AML-193 (cell line): ENCODE measurements at places on chromosomes 3 and 15.
A peak's percentile ranks its signal among the peaks of the same experiment; 100 is the strongest.

DNA sequence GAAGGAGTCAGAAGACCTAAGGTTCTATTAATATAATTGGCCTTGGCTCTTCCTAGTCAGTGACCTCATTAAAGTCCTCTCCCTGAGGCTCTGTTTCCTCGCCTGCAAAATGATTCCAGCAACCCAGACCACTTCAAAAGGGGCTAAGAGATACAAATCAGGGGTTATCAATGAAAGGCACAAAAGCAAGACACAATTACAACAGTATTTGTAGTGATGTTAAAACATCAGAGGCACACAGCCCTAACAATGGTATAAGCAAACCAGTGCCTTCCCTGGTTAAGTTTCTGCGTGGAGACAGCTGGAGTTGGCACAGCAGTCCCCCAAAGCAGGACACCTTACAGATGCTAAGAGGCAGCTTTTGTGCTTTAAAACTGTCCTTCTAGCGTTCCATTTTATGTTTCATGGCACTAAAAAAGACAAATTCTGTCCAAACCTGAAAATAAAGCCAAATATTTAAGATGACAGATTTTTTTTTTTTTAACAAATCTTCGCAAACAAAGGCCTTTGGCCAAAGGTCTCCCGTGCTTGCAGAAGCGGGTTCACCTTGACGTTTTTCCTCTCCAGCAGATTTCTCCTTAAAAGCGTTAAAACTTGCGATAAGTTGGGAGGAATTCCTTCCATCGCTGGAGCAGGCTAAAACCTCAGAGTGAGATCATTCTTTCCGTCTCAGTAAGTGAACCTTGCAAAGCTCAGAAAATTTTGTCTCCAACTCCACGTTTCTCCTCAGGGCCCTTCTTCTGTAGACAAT, 999 bp downstream of the ZNF280D start:
- no peak for DNase-seq

DNA sequence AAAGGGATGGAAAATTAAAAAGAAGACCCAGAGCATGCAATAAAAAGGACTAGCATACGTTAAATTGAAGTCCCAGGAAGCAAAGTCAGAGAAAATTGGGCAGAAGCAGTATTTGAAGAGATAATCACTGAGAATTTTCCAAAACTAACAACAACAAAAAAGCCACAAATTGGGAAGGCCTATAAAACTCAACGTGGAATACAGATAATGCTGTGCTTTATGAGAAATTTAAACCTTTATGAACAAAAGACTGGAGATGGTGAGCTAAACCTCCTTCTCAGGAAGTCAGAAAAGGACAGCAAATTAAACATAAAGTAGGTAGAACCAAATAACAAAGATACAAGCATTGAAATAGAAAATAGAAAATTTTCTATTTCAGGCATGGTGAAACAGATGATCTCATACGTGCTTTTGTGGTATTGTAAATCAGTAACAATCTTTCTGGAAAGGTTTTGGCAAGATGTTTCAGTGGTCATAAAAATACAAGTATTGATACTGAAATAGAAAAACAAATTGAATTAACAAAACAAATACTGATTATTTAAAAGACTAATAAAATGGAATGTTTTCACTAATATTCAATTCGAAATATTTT, 55.6 kb downstream of the LYSMD4 start:
- no peak for DNase-seq

DNA sequence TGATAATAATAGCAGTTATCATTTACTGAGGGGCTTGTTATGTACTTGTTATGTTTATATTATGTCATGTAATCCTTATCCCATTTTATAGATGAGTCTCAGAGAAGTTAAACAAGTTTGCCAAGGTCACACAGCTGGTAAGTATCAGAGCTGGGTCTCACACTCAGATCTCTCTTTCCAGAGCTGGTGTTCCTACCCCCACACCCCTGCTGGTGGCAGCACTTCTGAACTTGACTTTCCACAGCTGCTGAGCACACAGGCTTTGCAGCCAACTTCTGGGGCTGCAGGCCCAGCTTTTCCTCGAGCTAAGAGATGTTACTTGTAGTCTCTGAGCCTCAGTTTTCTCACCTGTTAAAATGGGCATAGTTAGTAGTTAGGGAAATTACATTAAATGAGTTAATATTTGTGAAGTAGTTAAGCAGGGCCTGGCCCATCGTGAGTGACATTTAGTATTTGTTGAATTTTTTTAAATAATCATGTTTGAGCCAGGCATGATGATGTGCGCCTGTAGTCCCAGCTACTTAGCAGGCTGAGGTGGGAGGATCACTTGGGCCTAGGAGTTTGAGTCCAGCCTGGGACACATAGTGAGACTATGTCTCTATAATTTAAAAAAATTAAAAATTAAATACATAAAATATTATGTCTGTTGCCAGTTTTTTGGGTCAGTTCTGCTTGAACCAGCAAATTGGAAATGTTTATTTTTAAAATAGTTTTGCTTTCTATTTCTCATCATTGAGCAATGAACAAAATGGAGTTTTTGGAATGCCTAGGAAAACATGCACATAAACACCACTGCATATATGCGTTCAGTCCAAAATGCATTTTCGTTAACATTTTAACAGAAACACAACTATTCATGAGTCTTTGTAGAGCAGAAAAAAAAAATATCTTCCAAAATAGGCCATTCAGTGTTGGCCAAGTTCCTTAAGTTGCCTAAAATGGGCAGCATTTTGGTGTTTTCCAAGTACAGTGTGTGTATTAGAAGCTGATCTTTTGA, 87.3 kb downstream of the SMAD6 start:
- peak; percentile 50 for DNase-seq

GRCh38 chr15:71328453-71328852, 213.2 kb downstream of the THSD4 start:
- DNase-seq = no peak

DNA sequence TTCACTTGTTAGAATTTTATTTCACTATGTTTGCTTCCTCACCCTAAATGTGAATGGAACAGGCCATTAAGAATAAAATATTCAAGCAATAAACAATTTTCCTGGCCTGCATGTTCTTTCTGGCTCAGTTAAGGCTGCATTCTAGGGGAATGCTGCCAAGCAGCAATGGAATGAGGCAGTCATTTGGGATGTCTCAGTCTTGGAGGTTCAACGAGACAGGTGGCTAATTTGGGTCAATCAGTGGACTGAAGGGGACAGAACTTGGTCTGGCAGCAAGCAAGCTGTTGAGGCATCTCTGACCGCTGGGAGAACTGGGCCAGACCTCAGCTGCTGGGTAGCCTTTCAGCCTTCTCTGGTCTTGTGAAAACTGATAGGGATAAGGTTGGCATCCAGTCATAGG, 241.6 kb downstream of the NLGN1 start:
- no peak for DNase-seq

- DNase-seq = no peak
These were observed 220.2 kb downstream of the VPS13C start for GRCh38 chr15:61840090-61840489.

- DNase-seq = no peak
These were observed 44.0 kb downstream of the OTOL1 start for GRCh38 chr3:161540594-161540993.
